ENCODE measurements at places on chromosomes 13 and 19.

GRCh38 chr13:106533943-106534638 lies 1.4 kb downstream of the EFNB2 start:
- no peak for DNase-seq

GRCh38 chr19:50286443-50286842 lies 42.7 kb downstream of the KCNC3 start:
- DNase-seq = no peak

GRCh38 chr19:13119627-13120026 lies 1.6 kb downstream of the NACC1 start:
- no peak for DNase-seq

GRCh38 chr13:20702915-20703779 lies at the start of gene IL17D:
Gene IL17D, plus strand, starts transcription at chr13:20703699. Its CDS starts 303 bp downstream, at chr13:20704002.
- DNase-seq = no peak

- DNase-seq = no peak
Measured at GRCh38 chr19:10182847-10183246, 11.9 kb downstream of the DNMT1 start.

- no peak for DNase-seq
Measured at GRCh38 chr19:56725829-56726424, 54.4 kb upstream of the ZNF835 start.

- DNase-seq = no peak
Measured at GRCh38 chr19:7636691-7637373, at the start of gene STXBP2. Gene STXBP2, plus strand, starts transcription at chr19:7637110. Its CDS starts 40 bp downstream, at chr19:7637150.

DNA sequence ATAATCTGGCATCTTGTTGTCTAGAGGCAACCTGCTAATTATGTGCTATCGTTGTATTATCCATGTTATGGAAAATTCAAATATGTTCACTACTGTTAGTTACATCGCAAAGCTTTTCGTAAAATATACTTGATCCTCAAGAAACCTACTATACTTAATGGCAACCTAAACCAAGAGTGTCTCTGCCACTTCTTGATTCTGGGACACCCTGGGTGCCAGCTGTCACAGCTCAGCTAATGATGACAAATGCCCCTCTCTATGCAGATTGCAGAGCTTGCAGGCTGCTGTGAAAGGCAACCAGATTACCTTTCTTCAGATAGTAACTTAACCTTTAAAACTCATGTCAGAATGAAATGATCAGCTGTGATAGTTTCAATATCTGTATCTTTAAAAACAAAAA lies 8.9 kb upstream of the MAB21L1 start:
- no peak for DNase-seq

GRCh38 chr13:102721800-102722231 lies 27.0 kb upstream of the METTL21C start:
- peak; percentile 19 for DNase-seq

- no peak for DNase-seq
Measured at GRCh38 chr19:36973844-36974195, 57.7 kb downstream of the ZNF568 start.

- no peak for DNase-seq
Measured at GRCh38 chr13:46906405-46906804, 9.6 kb upstream of the HTR2A start.

DNA sequence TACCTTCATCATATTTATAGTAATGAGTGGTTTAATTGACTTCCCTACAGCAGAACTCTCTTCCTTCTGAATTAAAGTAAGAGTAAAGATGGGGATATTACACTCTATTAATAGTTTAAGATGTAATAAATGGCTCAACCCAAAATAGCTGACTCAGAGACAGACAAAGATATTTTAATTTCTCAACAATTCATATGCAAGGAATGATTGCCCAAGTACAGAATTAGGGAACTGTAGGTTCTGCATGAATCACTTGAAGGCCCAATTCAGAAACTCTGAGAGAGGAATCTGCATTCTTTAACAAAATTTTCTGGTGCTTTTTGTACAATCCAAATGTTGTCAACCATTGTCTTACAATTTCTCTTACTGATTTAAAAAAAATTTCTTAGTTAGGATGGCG lies 42.9 kb upstream of the PCDH9 start:
- DNase-seq = no peak

GRCh38 chr13:21079761-21080592 lies 18.6 kb upstream of the LATS2 start:
- peak; percentile 95 for DNase-seq

GRCh38 chr13:69595181-69595580 lies 512.4 kb upstream of the ATXN8OS start:
- DNase-seq = no peak

DNA sequence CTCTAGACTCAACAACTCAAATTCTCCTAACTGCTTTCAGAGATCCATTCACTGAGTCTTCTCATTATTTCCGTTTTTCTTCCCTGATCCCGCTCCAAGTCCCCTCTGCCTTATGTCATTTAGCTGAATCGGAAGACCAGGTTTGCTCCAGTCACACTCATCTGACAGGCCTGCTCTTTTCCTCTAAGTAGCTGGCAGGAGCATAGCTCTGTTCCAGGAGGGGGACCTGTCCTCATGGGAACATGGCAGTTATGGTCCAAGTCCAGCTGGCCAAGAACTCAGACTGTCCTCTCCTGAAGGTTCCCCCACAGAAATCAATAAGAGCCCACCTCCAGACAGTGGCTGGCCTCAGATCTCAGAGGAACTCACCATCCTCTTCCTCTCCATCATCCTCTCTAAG lies 130.9 kb upstream of the SERP2 start:
- no peak for DNase-seq

DNA sequence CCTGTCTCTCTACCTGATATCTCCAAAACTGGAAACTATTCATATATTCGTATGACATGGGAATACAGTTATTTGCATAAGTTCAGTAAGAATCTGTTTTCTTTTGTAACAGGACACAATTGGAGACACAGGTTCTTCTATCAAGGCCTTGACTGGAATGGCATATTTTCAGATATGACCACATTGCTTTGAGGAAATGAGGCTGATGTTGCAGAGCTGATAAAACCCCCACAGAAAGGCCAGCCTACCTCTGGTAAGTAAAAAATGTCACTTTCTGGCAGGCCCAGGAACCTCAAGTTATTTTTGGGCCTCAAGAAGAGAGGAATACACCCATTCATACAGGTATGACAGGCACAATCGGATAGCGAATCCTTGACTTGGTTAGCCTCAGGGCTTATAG lies 29.5 kb upstream of the KBTBD6 start:
- DNase-seq = no peak

- no peak for DNase-seq
Measured at GRCh38 chr19:1438933-1439354, 748 bp downstream of the RPS15 start.

DNA sequence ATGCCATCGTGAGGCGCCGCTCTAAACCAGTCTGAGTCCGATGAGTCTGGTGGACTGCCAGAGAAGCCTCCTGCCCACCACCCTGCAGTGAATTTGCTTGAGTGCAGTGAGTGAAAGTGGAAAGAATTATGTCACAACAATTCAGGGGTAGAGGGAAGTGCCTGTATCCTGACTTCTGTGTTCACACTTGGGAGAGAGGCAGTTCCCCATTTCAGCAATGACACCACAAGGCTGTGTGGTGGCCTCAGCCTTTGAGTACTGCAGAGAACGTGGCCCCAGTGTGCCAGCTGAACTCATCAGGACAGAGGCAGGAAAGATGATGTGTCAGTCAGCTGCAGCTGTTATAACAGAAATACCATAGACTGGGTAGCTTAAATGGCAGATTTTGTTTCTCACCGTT lies 155.6 kb downstream of the COG6 start:
- no peak for DNase-seq

- no peak for DNase-seq
Measured at GRCh38 chr13:29753618-29754472, 96.6 kb downstream of the UBL3 start.

DNA sequence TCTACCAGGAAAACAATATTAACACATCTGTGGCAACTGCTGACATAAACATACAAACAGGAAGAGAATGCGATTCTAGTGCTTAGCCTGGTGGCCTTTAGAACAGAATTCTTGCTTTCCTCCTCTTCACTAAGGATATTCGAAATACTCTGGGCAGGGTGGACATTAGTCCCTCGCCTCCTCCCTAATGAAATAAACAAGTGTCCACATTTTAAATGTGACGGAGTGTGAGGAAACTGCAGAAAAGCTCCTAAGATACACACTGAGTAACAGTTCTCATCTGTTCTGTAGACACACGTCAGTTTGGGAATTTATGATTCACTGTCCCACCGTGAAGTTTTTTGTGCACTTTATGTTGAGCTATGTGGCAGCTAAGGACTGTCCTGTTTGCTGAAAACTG lies 639 bp downstream of the STARD13 start:
- DNase-seq = no peak

GRCh38 chr19:4866595-4867424 lies 657 bp downstream of the PLIN3 start:
- DNase-seq = no peak

DNA sequence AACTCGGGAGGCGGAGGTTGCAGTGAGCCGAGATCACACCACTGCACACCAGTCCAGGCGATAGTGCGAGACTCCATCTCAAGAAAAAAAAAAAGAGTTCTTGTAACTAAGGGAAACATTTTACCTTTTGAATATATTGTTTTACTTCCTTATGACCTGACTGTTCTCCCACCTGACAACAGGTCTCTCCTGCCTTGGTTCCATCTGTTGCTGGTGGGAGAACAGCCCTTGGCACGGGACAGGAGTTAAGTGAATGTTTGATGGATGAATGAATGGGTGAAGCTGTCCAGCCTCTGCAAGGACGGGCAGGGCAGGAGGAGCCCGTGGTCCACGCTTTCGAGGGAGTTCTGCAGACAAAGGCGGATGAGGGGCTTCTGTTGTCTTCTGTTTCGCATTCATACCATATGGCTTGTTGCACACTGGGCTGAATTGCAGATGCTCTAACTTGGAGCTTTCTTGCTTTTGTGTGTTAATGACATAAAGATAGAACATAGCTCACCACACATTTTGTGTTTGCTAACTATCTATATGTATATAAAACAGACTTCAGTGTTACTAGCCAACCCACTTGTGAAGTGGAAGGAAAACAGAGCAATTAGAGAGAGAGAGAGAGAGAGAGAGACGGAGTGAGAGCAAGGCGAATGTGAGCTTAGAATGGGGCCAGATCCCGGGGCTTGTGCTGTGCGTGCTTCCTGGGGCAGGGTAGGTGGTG lies 16.2 kb upstream of the CCNE1 start:
- DNase-seq = no peak

GRCh38 chr19:7554990-7555864 lies 19.7 kb downstream of the PNPLA6 start:
- DNase-seq = no peak

- DNase-seq = no peak
Measured at GRCh38 chr19:10259162-10259905, 7.3 kb downstream of the MRPL4 start.

- DNase-seq = no peak
Measured at GRCh38 chr19:35549174-35549788, 3.9 kb downstream of the TMEM147 start.

- DNase-seq = no peak
Measured at GRCh38 chr13:109214393-109214792, 572.0 kb downstream of the IRS2 start.

GRCh38 chr13:79282976-79283375 lies 123.1 kb downstream of the RBM26 start:
- no peak for DNase-seq

DNA sequence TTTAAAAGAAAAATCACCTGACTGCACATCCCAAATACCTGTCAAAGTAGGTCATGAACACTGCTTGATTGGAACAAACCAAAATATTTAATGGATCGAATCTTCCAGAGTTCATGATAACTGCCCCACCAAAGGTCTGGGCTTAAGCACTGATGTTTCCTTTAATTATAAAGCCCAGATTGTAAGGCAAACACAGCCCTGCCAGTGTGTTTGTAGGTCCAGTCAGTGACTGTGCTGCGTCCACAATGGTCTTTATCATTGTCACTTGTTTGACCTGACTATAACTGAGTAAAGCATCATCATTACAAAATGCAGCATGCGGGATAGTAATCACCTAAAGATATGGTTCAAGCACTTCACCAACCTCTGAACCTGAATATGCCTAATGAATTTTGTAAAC lies 63.3 kb downstream of the IRS2 start:
- no peak for DNase-seq

- peak; percentile 16 for DNase-seq
Measured at GRCh38 chr13:24306632-24307031, 2.7 kb upstream of the C1QTNF9 start.

- no peak for DNase-seq
Measured at GRCh38 chr19:46361915-46362314, 15.0 kb downstream of the PPP5C start.

- DNase-seq = no peak
Measured at GRCh38 chr13:79307866-79308298, 98.2 kb downstream of the RBM26 start.

DNA sequence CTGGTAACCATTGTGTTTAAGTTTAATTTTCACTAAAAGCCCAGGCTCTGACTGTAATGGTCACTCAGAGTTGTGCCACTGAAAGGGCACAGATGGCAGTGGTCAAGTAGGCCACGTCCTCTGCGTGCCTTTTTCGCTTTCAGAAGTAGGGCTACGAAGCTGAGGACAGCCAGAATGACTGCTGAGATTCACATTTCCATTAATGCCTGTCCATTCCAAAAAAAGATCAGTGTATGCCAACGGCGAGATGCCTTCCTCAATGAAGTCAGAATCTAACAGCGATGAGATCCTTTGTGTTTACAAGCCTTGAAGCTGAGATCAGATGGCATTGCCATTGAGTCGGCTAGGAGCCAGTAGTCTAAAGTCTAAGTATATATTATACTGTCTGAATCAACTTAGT lies 311.3 kb downstream of the FGF14 start:
- no peak for DNase-seq

- DNase-seq = no peak
Measured at GRCh38 chr13:92745258-92745657, 481.3 kb upstream of the GPC6 start.

- DNase-seq = no peak
Measured at GRCh38 chr13:110366733-110367132, 59.6 kb downstream of the COL4A2 start.

GRCh38 chr13:110360598-110360997 lies 53.5 kb downstream of the COL4A2 start:
- no peak for DNase-seq

- DNase-seq = no peak
Measured at GRCh38 chr19:31725051-31725450, 375.8 kb upstream of the TSHZ3 start.

- no peak for DNase-seq
Measured at GRCh38 chr19:51123802-51124201, 904 bp upstream of the SIGLEC9 start.

GRCh38 chr19:14091081-14091812 lies 696 bp upstream of the SAMD1 start:
- DNase-seq = no peak
